ENCODE measurements at places on chromosomes 3 and 15.

- no peak for DNase-seq
Observed at GRCh38 chr3:111173328-111173900, 101.8 kb downstream of the NECTIN3 start.

DNA sequence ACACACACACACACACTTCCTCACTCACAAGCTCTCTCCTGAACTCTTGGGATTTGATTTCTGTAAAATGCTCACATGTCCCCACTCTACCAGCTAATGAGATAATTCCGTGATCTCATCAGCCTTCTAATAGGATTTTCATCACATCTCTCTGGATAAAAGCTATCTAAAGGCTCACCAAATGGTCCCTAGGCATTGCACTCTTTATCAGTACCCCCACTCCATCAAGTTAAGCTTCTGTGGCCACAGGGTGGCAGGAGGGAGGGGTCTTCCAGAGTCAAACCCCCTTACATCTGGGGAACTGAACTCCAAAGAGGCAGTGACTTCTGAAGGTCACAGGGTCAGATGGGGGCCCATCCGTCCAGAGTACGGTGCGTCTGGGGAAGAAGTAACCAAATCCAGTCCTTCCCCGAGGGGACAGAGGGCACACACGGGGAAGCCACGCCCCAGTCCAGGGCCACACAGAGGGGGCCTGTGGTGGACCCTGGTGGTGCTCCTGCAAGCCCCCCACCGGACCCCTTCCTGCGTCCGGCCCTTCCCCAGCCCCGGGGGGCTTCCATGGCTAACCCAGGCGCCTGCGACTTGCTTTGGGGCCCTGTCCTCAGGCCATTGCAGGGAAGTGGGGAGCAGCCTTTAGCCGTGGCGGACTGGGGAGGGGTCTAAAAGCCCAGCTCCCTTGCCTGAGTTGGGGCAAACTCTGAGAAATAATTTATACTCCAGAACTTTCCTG is 25.5 kb downstream of the CPN2 start:
- DNase-seq: no peak

GRCh38 chr3:142226474-142226873 is 1.1 kb upstream of the GK5 start:
- DNase-seq: no peak

- peak; percentile 68 for DNase-seq
Observed at GRCh38 chr15:99618941-99619411, 53.2 kb downstream of the MEF2A start.

DNA sequence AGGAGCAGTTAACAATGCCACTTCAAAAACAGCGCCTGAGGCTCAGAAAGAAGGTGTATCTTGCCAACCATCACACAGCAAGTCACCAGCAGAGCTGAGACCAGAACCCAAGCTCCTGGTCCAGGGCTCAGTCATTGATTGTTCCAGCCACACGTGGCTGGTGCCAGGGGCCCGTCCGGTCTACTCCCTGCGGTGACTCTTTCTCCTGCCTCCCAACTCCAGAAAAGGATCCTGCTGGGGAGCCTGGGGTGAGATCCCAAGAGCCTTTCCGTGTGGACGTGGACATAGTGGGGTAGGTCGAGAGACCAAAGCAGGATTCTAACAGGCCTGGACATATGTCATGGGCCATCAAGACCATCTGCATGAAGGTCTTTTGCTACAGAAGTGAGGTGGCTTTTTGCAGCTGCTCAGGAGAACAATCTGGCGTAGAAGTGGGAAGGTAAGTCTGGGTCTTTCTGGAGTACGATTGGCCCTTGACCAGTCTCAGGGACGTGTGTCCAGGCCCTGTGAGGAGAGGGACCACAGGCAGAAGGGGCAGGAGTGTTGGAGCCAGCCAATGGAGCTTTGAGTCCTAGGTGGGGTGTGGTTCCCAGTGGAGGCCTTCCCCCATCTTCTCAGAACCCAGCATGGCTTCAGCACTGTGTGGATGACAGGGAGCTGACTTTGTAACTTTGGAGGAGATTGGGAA is 105.4 kb downstream of the HMG20A start:
- no peak for DNase-seq
